Hypothalamus (tissue), 51 donors: ENCODE measurements at places on chromosomes 11 and 22.

GRCh38 chr11:70470127-70470526, 71.8 kb downstream of the CTTN start:
- DNase-seq: no peak

DNA sequence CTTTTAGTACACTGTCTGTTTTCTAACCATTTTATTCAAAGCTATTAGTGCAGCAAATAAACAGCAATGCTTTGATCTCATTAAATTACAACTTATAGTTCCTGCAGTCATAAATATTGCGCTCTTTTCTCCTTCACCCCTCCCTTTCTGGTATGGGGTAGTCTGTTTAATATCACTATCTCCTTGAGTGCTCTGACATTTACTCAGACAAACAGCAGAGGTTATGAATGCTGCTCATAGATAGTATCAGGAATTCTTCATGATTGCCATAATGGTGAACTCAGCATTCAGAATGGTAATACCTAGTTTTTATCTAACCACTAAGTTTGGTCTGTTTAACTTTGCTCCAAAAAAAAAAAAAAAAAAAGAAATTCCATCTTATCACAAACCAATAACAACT, 87.4 kb downstream of the EIF3M start:
- DNase-seq: no peak

GRCh38 chr22:43329061-43329460, 14.1 kb downstream of the SCUBE1 start:
- no peak for DNase-seq

- no peak for DNase-seq
Observed at GRCh38 chr22:20305894-20306645, 13.8 kb downstream of the DGCR6L start.

DNA sequence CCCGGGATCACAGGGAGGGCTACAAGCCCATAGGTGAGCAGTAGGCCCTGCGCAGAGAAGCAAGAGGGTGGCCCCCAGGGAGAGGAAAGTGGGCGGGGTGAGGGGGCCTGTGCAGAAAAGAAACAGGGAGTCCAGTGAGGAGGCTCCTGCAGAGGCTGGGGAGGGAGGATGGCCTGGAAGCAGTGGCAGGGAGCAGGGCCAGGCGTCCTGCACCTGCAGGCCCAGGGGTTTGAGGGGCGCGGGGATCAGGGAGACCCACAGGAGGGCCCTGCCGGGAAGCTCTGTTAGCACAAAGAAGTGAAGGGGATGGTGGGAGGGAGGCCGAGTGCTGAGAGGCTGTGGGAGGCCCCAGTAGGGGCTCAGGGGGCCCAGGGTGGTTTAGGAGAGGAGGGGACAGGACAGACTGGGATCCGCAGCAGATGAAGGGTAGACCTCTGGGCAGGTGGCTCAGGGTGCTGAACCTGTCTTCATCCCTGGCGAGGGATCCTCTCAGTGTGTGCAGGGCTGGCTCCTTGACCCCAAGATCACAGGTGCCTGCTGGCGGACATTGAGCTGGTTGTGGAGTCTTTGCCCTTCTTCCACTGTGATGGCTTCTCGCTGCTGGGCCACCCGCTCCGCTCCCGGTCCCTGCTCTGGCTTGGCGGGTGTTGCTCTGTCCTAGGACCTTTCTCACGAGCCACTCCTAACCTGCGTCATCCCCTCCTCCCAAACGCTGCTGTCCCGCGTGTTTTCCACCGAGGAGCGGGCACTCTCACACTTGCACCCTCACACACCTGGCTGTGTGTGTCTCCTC, 31.8 kb upstream of the CELSR1 start:
- no peak for DNase-seq

GRCh38 chr22:47043835-47044721, 281.6 kb downstream of the TBC1D22A start:
- DNase-seq: no peak

DNA sequence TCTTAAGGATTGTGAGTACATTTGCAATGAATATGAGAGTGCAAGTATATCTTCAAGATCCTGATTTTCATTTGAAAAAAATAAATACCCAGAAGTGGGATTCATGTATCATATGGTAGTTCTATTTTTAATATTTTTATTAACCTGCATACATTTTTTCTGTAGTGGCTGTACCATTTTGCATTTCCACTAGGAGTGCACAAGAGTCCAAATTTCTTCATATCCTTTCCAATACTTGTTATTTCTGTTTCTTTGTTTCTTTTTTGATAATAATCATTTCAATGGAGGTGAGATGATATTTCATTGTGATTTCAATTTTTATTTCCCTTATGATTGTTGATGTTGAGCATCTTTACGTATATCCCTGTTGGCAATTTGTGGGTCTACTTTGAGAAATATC, 759.8 kb upstream of the CNTN5 start:
- DNase-seq: no peak

DNA sequence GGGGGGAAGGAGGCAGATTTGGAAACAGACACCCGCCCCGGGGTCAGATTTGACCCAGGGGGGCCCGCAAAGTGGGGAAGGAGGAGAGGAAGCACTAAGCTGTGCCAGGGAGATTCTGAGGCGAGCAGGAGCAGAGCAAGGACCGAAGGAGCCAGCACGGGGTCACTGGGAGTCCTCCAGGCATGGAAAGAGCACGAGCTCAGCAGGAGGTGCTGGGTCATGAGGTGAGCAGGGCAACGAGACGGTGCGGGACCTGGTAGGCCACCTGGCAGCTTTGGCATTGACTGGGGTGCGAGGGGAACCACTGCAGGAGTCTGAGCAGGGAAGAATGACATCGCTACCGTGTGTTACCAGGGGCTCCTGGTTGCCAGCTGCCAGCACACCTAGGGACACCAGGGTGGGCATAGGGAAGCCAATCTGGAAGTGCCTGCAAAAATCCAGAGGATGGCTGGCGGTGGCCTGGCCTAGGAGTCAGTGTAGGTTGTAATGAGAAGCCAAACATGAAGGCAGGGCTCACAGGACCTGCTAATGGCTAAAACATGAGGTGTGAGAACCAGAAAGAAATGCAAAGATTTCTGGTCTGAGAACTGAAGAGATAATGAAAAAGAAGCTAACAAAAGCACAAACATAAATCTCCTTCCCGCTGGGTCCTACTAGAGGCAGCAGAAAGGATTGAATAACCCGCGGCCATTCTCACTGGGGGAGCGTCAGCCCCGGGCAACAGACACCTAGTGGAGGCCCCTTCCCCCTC, 63.5 kb downstream of the MICAL3 start:
- no peak for DNase-seq

DNA sequence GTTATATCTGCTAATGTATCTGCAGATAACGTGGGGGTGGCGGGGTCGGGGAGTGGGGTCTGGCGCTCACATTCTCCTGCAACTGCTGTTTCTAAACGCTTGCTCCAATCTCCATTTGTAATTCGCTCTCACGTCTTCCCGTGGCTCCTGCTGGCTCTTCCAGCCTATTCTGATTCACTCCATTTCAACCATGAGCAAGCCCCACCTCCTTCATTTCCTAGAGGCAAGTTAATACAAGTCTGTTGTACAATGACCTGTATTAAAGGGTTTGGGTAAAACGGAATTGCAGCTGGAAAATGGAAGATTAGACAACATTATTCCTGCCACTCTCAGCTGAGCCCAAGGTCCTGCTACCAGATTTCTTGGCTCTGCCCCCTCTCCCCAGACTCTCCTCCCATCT, 132.3 kb downstream of the CSNK2A3 start:
- DNase-seq: no peak

- DNase-seq: no peak
Observed at GRCh38 chr22:36110306-36110881, 50.2 kb downstream of the APOL3 start.

DNA sequence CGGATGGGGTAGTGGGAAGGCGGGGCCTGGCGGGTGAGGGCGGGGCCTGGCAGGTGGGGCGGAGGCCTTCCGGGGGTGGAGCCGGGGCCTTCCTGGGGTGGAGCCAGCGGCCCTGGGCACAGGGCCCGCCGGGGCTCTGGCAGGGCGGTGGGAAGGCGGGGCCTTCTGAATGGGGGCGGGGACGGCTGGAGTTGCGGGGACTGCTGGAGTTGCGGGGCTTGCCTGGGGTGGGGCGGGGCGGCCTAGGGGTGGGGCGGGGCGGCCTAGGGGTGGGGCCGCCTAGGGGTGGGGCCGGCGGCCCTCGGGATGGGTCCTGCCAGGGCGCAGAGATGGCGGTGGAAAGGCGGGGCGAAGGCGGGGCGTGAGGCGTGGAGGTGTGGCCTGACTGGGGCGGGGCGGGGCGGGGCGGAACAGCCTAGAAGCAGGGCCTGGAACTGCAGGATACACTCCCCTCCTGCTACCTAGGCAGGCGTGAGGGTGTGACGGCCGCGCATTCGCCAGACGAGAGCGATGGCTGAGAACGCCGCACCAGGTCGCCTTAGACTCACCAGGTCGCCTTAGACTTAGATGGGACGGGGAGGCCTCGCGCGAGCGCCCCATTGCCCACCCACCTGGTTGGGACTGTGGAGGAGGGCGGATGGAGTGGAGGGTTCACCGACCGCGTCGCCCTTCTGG, 19.3 kb downstream of the RRP7A start:
- DNase-seq: peak; percentile 75

DNA sequence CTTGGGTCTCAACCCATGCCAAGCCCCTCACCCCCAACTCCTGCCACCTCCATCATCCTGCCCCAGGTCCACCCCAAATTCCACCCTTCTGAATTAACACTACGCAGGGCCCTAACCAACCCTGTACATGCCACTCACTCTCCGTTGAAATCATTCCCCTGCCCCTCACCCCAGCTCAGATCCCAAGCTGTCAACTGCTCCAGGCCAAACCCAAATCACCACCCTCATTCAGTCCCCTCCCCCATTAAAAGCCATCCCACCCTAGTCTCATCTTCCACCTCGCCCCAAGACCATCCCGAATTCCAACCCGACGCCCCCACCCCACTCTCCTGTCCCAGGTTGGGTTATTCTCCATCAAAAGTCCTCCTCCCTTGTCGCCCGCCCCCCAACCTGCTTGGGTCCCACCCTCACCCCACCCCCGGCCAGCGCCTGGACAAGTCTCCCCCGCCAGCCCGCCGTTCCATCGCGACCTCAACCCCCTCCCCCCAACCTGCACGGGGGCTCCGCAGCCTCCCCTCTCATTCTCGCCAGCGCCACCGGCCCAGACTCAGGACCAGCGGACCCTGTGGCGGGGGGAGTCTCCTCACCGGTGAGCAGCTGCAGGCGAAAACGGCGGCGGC, 466 bp downstream of the FAM168A start:
- DNase-seq: no peak

DNA sequence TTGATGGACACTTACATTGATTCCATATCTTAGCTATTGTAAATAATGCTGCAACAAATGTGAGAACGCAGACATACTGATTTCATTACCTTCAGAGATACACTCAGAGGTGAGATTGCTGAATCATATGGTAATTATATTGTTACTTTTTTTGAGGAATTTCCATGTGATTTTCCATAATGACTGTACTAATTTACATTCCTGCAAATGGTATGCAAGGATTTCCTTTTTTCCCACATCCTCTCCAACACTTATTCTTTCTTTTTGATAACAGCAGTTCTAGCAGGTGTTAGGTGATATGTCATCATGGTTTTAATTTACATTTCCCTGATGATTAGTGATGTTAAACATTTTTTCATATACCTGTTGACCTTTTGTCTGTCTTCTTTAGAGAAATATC, 207.7 kb downstream of the C11orf87 start:
- DNase-seq: no peak

DNA sequence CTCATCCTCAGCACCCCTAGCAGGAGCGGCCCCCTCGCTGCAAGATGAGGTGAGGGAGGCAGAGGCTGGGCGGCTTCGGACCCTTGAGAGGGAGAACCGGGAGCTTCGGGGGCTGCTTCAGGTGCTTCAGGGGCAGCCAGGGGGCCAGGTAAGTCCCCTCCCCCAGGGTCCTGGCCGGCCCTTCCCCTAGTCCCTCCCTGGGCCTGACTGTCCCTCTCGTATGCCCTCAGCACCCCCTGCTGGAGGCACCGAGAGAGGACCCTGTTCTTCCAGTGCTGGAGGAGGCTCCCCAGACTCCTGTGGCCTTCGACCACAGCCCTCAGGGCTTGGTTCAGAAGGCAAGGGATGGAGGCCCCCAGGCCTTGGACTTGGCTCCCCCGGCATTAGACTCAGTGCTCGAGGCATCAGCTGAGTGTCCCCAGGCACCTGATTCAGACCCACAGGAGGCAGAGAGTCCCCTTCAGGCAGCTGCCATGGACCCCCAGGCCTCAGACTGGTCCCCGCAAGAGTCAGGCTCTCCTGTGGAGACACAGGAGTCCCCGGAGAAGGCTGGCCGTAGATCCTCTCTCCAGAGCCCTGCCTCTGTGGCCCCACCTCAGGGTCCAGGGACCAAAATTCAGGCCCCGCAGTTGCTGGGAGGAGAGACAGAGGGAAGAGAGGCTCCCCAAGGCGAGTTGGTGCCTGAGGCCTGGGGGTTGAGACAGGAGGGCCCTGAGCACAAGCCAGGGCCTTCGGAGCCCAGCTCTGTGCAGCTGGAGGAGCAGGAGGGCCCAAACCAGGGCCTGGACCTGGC, 4.0 kb downstream of the CCDC88B start:
- no peak for DNase-seq

- no peak for DNase-seq
Observed at GRCh38 chr11:95229199-95229992, 1.6 kb downstream of the SESN3 start.

- DNase-seq: no peak
Observed at GRCh38 chr22:25508161-25508560, 56.3 kb upstream of the GRK3 start.

DNA sequence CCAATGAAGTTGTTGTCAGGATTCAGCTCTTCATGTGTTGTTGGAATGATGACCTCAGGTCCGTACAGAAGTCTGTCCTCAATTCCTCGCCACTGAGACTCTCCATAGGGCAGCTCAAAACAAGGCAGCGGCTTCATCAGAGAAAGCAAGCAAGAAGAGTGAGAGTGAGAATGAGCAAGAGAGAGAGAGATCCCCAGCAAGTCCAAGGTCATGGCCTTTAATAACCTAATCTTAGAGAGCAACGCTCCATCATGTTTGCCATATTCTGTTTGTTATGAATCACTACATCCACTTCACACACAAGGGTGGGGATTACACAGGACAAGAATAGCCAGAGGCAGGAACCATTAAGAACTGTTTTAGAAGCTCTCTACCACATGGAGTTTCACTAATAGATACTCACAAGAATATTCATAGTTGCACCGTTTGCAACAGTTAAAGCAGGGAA, 23.3 kb upstream of the MMP7 start:
- no peak for DNase-seq

DNA sequence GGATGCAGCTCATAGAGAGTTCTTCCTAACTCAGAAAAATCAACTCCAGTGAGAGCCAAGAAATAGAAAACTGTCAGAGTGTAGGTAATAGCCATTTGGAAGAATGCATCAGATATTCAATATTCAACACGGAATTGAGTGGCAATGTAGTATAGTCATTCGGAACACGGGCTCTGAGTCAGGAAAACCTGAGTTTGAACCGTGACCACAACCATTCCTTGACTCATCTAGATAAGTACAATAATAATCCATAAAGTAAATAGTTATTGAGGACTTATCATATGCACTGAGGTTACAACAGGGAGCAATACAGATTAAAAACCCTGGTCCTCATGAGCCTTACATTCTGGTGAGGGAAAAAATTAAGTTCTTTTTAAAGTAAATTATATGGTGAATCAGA, 62.6 kb upstream of the PHF21A start:
- no peak for DNase-seq
